ENCODE measurements at places on chromosomes 5 and 9.

GRCh38 chr5:73215531-73215890, 42.5 kb downstream of the TMEM174 start:
- DNase-seq: no peak

- DNase-seq: no peak
Observed at GRCh38 chr5:15001517-15001916, 129.9 kb upstream of the ANKH start.

- DNase-seq: no peak
Observed at GRCh38 chr5:67528953-67529352, 332.4 kb upstream of the CD180 start.

- no peak for DNase-seq
Observed at GRCh38 chr5:41842777-41843176, 27.4 kb downstream of the OXCT1 start.

GRCh38 chr5:14034963-14035362, 90.5 kb upstream of the DNAH5 start:
- DNase-seq: no peak

DNA sequence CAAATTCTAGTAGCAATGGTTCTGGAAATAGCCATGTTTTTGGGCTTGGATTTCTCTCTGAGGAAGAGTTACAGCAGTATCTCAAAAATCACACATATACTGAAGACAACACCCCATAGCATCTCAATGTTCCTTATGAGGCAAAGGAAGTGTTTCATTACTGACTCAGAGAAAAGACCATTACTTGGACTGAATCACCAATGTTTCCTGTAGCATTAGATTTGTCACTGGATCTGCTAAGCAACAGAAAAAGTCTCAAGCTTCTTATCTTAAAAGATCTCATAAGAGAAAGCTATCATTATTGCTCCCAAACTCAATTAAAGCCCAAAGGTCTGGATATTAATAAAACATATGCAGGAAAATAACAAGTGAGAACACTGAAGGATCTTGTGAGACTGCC, 272.4 kb downstream of the ADAMTS6 start:
- DNase-seq: no peak

DNA sequence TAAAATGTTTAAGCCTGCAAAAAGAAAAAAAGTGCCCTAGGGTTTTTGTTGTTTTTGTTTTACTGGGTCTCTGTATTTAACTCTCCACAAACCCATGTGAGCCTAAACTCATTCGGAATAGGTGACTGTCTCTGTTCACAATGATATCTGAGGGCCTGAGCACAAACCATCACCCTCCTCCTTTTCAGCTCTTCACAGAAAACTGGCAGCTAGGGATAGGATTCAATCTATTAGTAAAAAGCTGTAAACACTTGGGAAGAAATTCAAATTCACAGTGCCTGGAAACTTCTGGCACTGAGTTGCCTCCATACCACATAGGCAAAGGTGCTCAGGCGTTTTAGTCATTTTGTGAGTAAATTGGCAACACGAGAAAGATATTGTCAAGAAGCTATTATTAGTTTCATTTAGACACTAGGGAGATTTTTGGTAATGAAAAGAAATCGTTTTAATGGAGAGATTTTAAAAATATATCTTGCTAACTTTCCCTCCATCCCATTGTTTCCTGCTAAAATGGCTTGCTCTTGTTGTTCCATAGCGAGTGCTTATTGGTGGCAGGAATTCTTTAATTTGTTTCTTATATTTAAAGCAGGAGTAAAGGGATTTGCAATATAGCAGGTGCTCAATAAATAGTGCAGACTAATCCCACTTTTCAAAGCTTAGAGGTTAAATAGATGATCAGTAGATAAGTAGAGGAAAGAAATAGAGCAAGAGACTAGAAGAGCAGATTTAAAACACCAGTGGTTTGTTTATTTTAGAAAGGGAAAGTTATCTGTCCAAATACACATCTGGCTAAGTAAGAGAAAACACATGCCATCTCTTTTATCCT, 9.7 kb downstream of the FOXD1 start:
- DNase-seq: no peak

GRCh38 chr9:116550696-116551436, 136.2 kb upstream of the TRIM32 start:
- no peak for DNase-seq

- no peak for DNase-seq
Observed at GRCh38 chr5:13378091-13378490, 566.4 kb downstream of the DNAH5 start.

- no peak for DNase-seq
Observed at GRCh38 chr5:66273121-66273520, 129.0 kb downstream of the SREK1 start.

DNA sequence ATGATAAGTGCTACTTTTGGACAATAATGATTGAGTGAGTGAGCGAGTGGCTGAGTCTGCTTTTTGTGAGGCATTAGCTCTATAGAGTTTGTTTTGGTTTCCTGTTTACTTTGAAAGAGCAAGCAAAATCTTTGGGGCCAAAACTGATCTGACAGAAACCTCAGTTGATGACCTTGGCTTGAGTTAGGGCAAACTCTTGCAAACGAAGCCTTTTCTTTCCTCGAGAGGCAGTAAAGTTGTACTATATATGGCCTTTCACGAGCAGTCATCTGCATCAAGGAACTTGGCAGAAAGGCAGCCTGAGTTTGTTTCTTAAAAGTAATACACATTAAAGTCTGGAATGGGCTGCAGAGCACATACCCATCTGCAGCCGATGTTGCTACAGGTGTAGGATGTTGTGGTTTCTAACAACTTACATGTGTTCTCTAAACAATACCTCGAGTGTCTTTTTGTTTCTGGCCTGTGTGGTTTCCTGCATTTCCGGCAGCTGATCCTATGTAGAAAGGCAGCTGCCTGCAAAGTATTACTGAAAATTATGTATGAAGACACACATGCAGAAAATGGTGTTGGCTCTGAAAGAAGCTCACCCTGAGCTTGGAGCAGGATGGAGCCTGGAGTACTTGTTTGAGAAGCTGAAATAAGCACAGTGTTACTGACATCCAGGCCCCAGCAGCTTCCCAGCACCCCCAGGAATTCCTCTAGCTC, 60.8 kb downstream of the FOXD1 start:
- peak; percentile 59 for DNase-seq

- no peak for DNase-seq
Observed at GRCh38 chr9:7549249-7549648, 250.3 kb downstream of the DMAC1 start.

GRCh38 chr9:125079931-125080330, 63.4 kb downstream of the SCAI start:
- DNase-seq: no peak

GRCh38 chr5:156531199-156531598, 204.2 kb downstream of the SGCD start:
- DNase-seq: no peak

DNA sequence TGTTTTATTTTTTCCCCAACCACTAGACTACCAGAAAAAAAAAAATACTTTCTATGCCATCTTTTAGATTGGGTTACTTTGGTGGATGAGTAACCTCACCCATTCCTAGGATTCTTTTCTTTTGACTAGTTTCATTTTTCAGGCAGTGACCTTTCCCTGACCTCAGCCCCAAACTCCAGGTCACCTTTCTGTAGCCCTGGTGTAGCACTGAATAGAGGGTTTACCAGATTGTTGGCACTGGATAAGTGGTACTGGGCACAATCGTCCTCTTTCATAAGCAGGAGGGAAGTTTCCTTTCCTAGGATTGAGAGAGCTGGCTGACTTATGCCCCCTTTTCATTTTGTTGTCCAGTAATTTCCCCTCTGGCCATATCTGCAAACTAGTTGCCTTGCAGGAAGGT, 169.4 kb upstream of the TMEM161B start:
- DNase-seq: no peak

DNA sequence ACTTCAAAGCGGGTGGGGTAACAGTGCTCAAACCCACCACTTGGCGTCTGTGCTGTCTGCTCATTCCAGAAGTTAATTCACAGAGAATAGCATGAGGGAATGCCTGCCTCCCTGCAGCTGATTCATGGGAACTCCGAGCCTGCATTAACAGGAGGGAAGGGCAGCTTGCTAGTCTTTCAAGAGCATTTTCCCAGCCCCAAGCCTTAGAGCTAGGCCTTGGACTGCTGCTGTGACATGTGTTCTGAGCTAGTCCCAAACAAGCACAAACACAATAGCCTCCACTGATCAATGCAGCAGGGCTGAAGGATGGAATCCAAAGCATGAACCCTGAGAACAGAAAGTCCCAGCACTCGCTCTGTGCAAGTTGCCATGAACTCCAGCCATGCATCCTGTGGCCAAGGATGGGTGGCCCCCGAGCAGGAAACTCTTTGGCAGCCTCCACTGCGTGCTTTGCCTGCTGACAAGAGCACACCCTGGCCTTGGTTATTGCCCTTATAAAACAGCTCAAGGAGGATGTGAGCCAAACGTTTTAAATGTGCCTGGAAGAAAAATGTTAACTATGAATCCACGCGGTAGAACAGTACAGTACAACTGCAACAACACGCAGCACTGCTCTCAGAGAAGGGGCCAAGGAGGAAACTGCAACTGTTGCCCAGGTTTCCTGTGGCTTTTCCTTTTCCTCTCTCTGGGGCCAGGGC, 653.1 kb upstream of the KLF4 start:
- DNase-seq: no peak

- no peak for DNase-seq
Observed at GRCh38 chr9:93001031-93001430, 53.7 kb downstream of the FGD3 start.

DNA sequence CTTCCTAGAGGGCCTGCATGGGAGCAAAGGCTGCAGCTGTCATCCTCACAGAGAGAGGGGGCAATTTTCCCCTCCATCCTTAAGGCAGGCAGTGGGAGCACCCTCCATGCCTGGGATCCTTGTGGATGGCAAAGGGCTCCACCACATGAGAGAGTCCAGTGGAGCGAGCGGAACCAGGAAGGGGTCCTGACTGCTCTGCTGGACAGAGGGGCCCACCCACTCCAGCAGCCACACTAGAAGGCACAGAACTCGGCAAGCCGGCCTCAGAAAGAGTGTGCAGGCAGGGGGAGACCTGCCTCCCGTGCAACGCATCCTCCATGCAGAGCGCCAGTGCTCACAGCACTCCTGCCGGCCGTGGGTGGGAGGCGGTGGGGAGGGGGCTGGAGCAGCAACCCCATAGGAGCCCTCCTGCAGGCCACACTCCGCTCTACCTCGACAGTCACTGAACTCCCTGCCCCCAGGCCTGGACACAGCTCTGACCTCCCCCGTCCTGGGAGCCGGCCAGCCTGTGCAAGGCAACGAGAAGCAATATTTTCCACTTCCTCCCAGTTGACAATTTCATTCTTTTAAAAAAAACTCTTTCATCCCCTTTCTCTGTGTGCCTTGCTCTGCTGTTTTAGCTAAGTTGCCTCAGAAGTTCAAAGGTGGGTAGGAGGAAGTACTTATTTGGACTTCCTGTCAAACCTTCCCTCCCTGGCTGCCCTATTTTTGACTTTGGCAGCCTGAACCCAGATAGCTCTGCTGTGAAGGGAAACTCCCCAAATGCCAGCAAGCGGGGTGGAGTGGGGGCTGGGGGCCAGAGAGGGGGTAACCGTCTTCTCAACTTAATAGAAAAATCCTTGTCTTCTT, 5.3 kb upstream of the LCP2 start:
- peak; percentile 59 for DNase-seq

GRCh38 chr5:130975847-130976246, 189.2 kb downstream of the HINT1 start:
- DNase-seq: no peak

DNA sequence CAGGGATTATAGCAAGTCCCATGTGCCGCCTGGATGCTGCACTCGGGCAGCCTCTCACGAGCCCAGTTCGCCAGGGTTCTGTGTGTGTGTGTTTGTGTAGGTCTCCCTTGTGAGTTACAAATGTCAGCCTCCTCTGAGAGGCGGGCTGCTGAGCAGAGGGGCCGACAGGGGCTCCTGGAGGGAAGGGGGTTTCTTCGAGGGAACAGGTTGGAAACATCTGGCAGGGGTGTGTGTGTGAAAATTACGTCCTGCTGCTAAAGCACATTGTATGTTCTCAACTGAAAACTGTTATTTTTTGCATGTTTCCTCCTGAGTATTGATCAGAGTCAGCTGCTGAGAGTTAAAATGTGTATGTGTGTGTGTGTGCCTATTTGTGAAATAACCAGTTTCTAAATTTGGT, 9.7 kb downstream of the GALNT10 start:
- no peak for DNase-seq

DNA sequence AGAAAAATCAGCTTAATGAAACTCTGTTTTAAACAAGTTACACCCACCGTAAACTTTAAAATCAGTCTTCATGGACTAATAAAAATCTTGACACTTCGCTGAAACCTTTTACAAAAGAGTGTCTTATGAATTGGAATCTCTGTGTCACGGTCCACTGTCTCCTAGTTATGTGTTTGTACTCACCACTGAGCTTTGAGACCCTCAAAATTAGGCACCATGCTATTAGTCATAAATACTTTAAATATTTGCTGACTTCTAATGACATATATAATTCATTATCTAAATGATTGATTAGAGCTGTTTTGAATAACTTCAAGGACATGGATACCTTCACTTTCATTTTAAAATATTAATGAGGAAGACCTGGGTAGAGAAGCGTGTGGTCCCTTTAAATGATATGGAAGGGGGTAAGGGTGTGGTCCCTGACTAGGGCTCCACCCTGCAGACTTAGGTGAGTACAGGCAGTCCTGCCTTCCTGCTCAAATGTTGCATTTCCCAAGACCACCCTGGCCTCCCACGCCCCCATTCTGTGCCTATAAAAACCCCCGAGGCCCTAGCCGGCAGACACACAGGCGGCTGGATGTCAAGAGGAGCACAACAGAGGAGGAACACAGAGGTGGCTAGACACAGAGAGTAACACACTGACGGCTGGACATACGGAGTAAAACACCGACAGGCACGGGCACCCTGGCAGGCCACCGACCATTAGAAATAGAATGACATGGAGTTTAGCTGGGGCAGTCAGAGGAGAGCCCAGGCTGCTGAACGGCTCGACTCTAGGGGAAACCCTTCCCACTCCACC, 179.0 kb upstream of the CDH9 start:
- DNase-seq: no peak

- no peak for DNase-seq
Observed at GRCh38 chr9:107049046-107049802, 186.3 kb downstream of the ZNF462 start.

Measured in activated gamma-delta T cell treated with Interleukin-2 at 50 U/mL for 16 hours (primary cell).